ENCODE measurements at places on chromosomes 1 and 21. TPM values are rescaled to one million over a fixed set of nuclear protein-coding genes. Genes with fewer than 3 reads are reported as not detected.

HENMT1 gene
- total RNA-seq = 3.2 TPM

CD101 gene
- total RNA-seq = 0.73 TPM

SAMSN1 gene
- not detected for total RNA-seq

AIM2 gene
- total RNA-seq = not detected

NBPF10 gene
- 0.67 TPM for total RNA-seq

F13B gene
- not detected for total RNA-seq

SELP gene
- not detected for total RNA-seq

NBPF4 gene
- not detected for total RNA-seq

KRTAP10-7 gene
- total RNA-seq = not detected

TAF1A gene
- total RNA-seq = 15.0 TPM

THAP3 gene
- 15.3 TPM for total RNA-seq

SLAMF6 gene
- not detected for total RNA-seq

KRTAP13-2 gene
- total RNA-seq = not detected

CD1B gene
- not detected for total RNA-seq

HSF2BP gene
- 0.93 TPM for total RNA-seq

GIPC2 gene
- under 0.01 TPM for total RNA-seq

IL23R gene
- total RNA-seq = not detected

VWA5B1 gene
- not detected for total RNA-seq

CHAF1B gene
- total RNA-seq = 12.6 TPM

CFHR3 gene
- not detected for total RNA-seq

OR11L1 gene
- not detected for total RNA-seq
